Glomerular endothelial cell (primary cell): ENCODE measurements at places on chromosomes 5 and 9. TPM values are rescaled to one million over a fixed set of nuclear protein-coding genes. Genes with fewer than 3 reads are reported as not detected.

DNA sequence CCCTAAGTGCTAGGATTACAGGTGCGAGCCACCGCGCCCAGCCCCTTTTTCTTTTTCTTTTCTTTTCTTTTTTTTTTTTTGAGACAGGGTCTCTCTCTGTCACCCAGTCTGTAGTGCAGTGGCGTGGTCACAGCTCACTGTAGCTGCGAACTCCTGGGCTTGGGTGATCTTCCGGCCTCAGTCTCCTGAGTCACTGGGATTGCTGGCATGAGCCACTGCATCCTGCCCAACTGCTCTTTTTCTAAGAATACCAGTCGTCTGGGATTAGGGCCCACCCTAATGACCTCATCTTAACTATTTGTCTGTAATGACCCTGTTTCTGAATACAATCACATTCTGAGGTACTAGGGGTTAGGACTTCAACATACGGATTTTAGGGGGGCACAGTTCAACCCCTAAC lies 34.1 kb upstream of the NANS start:
- peak; percentile 23 for DNase-seq

GRCh38 chr5:160159991-160160792 lies 40.9 kb upstream of the PWWP2A start:
- no peak for DNase-seq

- DNase-seq: no peak
These were observed 4.0 kb upstream of the SHOC1 start for GRCh38 chr9:111798786-111799185.

DNA sequence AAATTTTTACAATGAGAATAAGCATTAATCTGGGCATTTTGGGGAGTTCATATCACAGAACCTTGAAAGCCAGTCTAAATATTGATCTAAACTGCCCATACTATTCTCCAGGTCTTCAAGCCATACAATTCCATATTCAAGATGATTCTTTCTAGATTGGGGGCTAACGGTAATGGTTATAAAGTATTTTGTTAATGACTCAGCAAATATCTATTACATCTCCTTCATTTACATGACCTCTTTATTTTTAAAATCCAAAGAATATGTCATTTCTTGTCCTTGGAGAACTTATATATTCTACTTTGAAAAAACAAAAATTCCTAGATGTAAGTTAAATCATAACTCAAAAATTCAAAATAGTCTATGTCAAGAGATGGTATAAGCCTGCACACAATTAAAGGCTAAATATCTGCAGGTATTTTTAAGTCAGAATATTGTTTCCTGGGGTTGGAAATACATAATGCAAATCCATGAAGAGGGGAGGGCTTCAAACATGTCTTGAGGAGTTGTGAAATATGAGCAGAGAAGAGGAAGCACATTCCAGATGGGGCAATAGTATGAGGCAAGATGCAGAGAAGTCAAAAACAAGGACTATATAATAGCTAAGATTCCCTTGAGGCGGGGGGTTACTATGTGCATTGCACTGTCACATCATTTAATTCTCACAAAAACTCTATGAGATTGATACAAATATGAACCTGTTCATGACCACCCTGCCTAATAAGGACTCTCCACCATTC lies 526.4 kb downstream of the NR2F1-AS1 start:
- DNase-seq: no peak

GRCh38 chr5:159048298-159048697 lies 51.4 kb downstream of the EBF1 start:
- no peak for DNase-seq

Gene DRD1
- not detected in 2 replicates for total RNA-seq
